Hepatocyte (in vitro differentiated cells): ENCODE measurements at places on chromosomes 4 and X. TPM values are rescaled to one million over a fixed set of nuclear protein-coding genes. Genes with fewer than 3 reads are reported as not detected.

VCX gene
- not detected in 2 replicates for polyA plus RNA-seq

ITGB1BP2 gene
- 0.15 and 1.2 TPM in 2 replicates for polyA plus RNA-seq

PNMA3 gene
- polyA plus RNA-seq = 18.4 and 20.0 TPM in 2 replicates

MND1 gene
- 2.2 and 3.0 TPM in 2 replicates for polyA plus RNA-seq

BEND2 gene
- polyA plus RNA-seq = not detected in 2 replicates

MMRN1 gene
- polyA plus RNA-seq = 1.1 TPM in 1 of 2 replicates, not detected in the other

TMPRSS11A gene
- polyA plus RNA-seq = 0.07 TPM in 1 of 2 replicates, not detected in the other

FRMPD4 gene
- polyA plus RNA-seq = not detected in 2 replicates

AFF2 gene
- polyA plus RNA-seq = 1.3 and 2.1 TPM in 2 replicates

RHOXF2B gene
- not detected in 2 replicates for polyA plus RNA-seq

SLIT2 gene
- polyA plus RNA-seq = 28.9 and 29.2 TPM in 2 replicates

DCUN1D4 gene
- polyA plus RNA-seq = 17.1 and 17.3 TPM in 2 replicates

CSN1S1 gene
- not detected in 2 replicates for polyA plus RNA-seq

SGMS2 gene
- polyA plus RNA-seq = 28.7 and 33.1 TPM in 2 replicates

GABRE gene
- 9.0 and 17.8 TPM in 2 replicates for polyA plus RNA-seq

SYP gene
- 2.1 and 2.9 TPM in 2 replicates for polyA plus RNA-seq

USP26 gene
- polyA plus RNA-seq = not detected in 2 replicates

ENPEP gene
- polyA plus RNA-seq = 2.4 and 3.7 TPM in 2 replicates

H2AZ1 gene
- polyA plus RNA-seq = 363 and 427 TPM in 2 replicates

MAOB gene
- polyA plus RNA-seq = 65.1 and 80.5 TPM in 2 replicates

PAGE4 gene
- polyA plus RNA-seq = 0.63 and 1.8 TPM in 2 replicates

BGN gene
- 27.5 and 35.8 TPM in 2 replicates for polyA plus RNA-seq

BTK gene
- 0.62 and 1.4 TPM in 2 replicates for polyA plus RNA-seq

SPOCK3 gene
- 0.55 and 3.0 TPM in 2 replicates for polyA plus RNA-seq

HELT gene
- polyA plus RNA-seq = not detected in 2 replicates

GAR1 gene
- polyA plus RNA-seq = 30.2 and 39.8 TPM in 2 replicates

FAM241A gene
- 2.3 and 2.9 TPM in 2 replicates for polyA plus RNA-seq

GLOD5 gene
- not detected in 2 replicates for polyA plus RNA-seq

MAGEB6B gene
- polyA plus RNA-seq = not detected in 2 replicates

PPP3CA gene
- 12.9 and 15.6 TPM in 2 replicates for polyA plus RNA-seq

USP27X gene
- polyA plus RNA-seq = 1.0 and 1.3 TPM in 2 replicates

LETM1 gene
- 24.4 and 29.4 TPM in 2 replicates for polyA plus RNA-seq

FGD1 gene
- 8.7 and 11.9 TPM in 2 replicates for polyA plus RNA-seq

SLC9A7 gene
- polyA plus RNA-seq = 2.0 and 3.6 TPM in 2 replicates

CLRN2 gene
- not detected in 2 replicates for polyA plus RNA-seq

EIF4E gene
- 109 and 122 TPM in 2 replicates for polyA plus RNA-seq

GAB3 gene
- polyA plus RNA-seq = 0.21 and 0.50 TPM in 2 replicates

FBXW7 gene
- 16.2 and 23.2 TPM in 2 replicates for polyA plus RNA-seq

TRPC5OS gene
- not detected in 2 replicates for polyA plus RNA-seq

NDNF gene
- polyA plus RNA-seq = 13.6 and 19.5 TPM in 2 replicates

UGT2B10 gene
- polyA plus RNA-seq = 2.6 and 3.6 TPM in 2 replicates

XAGE1A gene
- not detected in 2 replicates for polyA plus RNA-seq

IRAK1 gene
- polyA plus RNA-seq = 99.4 and 112 TPM in 2 replicates

POU3F4 gene
- 0.40 TPM in 1 of 2 replicates, not detected in the other for polyA plus RNA-seq

MAGEC3 gene
- polyA plus RNA-seq = 0.40 TPM in 1 of 2 replicates, not detected in the other

SLITRK2 gene
- 0.16 TPM in 1 of 2 replicates, not detected in the other for polyA plus RNA-seq

TASL gene
- not detected in 2 replicates for polyA plus RNA-seq

SFRP2 gene
- 42.8 and 50.0 TPM in 2 replicates for polyA plus RNA-seq

SLC10A7 gene
- 8.3 and 9.0 TPM in 2 replicates for polyA plus RNA-seq
